ENCODE measurements at places on chromosomes 5 and 9.

- no peak for DNase-seq
Measured at GRCh38 chr9:130839132-130840111, 4.4 kb downstream of the ABL1 start.

GRCh38 chr5:117210796-117211195, 636.2 kb upstream of the SEMA6A start:
- DNase-seq: no peak

DNA sequence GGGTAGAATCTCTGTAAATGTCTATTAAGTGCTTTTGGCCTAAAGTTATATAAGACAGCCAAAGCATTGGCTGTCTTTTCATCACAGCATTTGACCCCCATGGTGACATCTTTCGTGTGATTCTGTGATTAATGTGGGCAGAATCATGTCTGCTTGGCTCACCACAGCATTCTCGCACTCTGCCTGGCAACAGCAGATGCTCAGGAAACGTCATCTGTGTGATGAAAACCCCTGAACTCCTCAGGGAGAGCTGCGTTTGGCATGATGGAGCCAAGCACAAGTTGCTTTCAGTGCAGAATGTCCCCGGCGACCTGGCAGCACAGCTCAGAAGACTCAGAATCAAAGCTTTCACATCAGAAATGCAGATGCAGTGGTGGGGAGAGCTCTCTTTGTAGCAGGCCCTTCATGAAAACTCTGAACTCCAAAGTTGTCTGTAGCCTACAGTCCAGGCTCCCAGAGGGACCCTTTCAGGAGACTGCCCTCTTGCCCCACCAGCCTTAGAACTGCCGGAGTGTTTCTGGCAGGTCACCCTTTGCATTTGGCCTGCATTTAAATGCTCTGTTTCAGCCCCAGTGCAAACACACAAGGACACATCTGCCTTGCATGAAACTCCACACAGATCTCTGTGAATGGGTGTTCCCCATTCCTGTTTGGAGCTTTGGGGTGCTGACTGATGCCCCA, 155.6 kb upstream of the PANK3 start:
- no peak for DNase-seq

DNA sequence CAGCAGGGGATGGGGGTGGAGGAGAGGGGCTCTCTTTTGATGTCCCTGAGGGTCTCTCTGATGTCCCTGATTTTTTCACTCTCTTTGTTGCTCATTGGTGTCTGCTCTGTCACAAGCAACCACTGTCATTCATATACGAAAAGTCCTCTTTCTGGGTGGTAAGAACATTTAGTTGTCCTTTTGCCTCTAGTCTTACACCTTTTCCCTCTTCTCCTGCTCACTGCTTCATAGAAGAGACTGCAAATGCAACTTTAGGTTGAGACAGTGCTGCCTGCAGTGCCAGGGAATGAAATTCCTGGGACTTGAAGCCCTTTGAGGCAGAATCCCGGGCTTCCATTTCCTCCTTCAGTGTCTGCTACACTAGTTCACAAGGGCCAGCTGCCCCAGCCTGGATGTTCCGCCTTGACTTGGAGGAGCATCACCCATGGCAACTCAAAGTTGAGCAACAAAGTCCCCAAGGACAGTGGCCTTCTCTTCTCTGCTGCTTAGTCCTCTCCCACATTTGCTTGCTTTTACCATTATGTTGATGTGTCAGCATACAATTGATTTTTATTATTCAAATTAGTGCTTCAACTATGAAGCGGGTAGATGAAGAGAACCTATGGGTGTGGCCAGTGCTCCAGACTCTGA, 94.7 kb upstream of the RUSC2 start:
- DNase-seq: no peak

DNA sequence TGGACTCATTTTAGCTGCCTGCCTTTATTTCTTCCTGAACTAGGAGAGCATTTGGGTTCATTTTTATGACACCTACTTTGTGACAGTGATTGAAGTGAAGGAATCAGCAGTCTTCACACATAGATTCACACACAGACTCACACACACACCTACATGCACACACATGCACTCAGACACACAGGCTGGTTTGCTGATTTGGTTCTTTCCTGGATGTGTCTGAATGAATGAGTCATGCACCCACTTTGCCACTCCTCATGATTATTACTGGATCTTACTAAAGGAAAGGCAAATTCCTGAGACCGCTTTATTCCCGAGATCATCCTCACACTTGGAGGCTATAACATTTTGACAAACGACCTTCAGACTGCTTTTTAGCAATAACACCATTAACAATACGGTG, 529.5 kb downstream of the AGTPBP1 start:
- no peak for DNase-seq

DNA sequence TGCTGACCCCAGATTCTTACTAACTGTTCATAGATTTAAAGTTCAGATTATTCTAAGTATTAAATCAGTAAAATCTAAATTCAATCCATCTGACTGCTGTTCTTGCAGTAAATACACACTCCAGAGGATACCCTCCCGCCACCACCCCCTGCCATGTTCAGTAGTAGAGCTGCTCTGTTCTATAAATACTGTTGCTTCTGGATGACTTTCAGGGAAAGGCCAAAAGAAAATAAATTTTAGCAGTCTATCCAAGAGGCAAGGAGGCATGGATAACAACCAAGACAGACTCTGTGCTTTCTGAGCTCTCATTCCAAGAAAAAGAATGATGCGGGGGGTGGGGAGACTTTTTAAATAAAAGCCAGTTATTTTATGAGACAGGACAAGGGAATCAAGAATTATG, 115.1 kb downstream of the ADAMTS6 start:
- no peak for DNase-seq

GRCh38 chr5:180133971-180134508, 62.5 kb upstream of the RNF130 start:
- no peak for DNase-seq

GRCh38 chr5:151581347-151581746, 9.8 kb downstream of the FAT2 start:
- DNase-seq: no peak

All from HS-5 (cell line).